Osteoblast (primary cell): ENCODE measurements at places on chromosomes 7 and 10. TPM values are rescaled to one million over a fixed set of nuclear protein-coding genes. Genes with fewer than 3 reads are reported as not detected.

The UTF1 gene
- total RNA-seq, result not detected in 2 replicates

The GPR85 gene
- 7.2 and 10.3 TPM in 2 replicates for total RNA-seq

The ZNF485 gene
- 2.5 and 4.7 TPM in 2 replicates for total RNA-seq

The PPP1R17 gene
- total RNA-seq, result not detected in 2 replicates

The AKR1C3 gene
- 207 and 238 TPM in 2 replicates for total RNA-seq

The CALML3 gene
- not detected in 2 replicates for total RNA-seq

The OR2A7 gene
- 1.1 and 2.7 TPM in 2 replicates for total RNA-seq

The ATOH7 gene
- total RNA-seq, result under 0.01 TPM in 1 of 2 replicates, not detected in the other
